ENCODE measurements at places on chromosomes 13 and 19.
A peak's percentile ranks its signal among the peaks of the same experiment; 100 is the strongest.

DNA sequence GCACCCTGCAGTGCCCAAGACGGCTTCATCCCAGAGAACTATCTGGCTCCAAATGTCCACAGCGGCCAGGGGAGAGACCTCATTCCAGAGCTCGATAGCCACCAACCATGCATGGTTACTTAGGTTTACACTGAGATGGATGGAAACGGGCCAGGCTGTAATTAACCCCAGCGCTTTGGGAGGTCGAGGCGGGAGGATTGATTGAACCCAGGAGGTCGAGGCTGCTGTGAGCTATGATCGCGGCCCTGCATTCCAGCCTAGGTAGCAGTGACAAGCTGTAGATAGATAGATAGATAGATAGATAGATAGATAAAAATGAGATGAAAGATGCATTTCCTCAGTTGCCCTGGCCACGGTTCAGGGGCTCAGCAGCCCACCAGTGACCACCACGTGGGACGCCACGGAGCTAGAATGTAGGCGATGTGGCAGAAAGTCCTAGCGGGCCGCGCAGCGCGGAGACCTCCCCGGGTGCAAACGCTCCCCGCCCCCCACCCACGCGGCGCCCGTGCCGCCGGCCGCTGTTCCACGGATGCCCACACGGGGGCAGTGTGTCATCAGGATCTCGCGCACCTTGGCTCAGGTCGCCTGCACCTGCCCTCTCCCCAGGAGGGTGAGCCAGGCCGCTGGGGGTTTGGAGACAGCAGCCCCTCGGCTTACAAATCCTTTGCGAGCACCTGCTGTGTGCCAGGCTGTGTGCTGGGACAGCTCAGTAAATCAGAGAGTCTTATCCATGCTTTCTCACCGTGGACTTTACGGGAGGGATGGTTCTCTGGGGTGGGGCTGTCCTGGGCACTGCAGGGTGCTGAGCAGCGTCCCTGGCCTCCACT lies 13.5 kb upstream of the TLE5 start:
- DNase-seq: peak; percentile 75

GRCh38 chr13:31045286-31046081 lies 113.0 kb downstream of the TEX26 start:
- DNase-seq: peak; percentile 85

DNA sequence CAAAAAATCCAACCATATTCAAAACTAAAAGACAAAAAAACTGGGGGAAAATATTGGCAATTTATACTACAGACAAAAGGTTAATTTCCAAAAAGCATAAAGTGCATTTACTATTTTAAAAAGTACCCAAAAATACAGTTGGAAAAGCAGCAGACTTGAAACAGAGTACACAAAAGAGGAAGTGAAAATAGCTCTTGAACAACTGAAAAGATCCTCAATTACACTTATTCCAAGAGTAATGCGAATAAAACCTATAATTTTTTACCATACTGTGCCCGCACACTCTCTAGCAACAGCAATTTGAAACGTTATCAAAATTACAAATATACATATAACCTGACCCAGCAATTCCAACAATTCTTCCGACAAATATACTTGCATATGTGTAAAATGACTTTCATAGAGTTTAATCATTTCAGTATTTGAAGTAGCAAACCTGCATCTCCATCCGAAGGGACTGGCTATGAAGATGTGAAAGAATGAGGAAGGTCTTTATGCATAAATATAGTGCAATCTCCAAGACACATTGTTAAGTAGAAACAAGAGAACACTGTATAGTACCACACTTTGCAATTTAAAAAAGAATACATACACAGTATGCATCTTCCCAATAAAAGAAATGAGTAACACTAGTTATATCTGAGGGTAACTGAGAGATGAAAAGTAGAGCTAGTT lies 25.4 kb downstream of the ALG5 start:
- DNase-seq: no peak

- DNase-seq: no peak
Observed at GRCh38 chr13:83975655-83976165, 93.4 kb upstream of the SLITRK1 start.

GRCh38 chr19:9362905-9363304 lies at the start of gene ZNF177:
Gene ZNF177 (plus strand): TSS chr19:9363013. CDS start chr19:9378312, 15,299 bp downstream.
- DNase-seq: no peak

- DNase-seq: no peak
Observed at GRCh38 chr19:16903347-16903746, 14.5 kb downstream of the F2RL3 start.

- DNase-seq: no peak
Observed at GRCh38 chr13:111486331-111486730, 165.9 kb downstream of the TEX29 start.

Data from activated CD4-positive, alpha-beta memory T cell treated with anti-CD3 and anti-CD28 coated beads, Interleukin-2, amount 10 ng/mL, durations not matched to agents 7 days and 5 days (primary cell).